ENCODE measurements at places on chromosomes 1 and 21.
A peak's percentile ranks its signal among the peaks of the same experiment; 100 is the strongest.

- no peak for DNase-seq
Measured at GRCh38 chr1:228374711-228375577, 31.7 kb downstream of the TRIM11 start.

DNA sequence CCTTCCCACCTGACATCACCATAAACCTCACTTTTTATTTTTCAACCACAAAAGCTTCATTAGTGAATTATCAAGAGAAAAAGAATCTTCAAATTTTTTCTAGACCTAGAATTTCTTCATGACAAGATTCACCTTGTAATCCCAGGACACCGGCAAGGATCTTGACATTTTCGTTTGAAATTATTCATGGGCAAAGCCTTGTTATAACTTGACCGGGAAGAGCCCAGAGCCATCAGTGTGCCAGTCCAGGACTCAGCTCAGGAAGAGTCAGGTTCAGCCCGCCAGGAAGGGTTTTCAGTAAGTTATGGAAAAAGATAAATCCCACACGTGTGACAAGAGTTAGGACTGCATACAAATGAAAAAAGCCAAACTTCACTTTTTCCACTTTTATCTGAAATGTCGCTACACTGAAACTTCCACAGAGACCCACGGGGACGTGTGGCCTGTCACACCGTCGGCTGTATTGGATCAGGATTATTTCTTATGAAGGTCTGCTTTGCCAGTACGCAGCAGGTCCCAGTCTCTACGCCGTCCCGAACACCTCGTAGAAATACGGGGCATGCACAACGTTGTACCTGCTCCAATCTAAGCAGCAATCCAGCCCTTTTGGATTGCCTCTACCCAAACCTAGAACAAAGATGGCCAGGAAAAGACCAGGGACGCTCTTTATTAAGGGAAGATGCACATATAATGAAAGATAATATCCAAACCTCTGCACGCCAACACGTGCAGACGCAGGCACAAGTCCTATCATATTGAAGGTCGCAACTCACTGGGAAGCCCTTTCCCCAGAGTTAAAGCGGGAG lies 916 bp downstream of the F3 start:
- DNase-seq: no peak

GRCh38 chr21:42056996-42057689 lies 14.0 kb upstream of the UMODL1 start:
- DNase-seq: peak; percentile 25

GRCh38 chr1:55329808-55330432 lies 114.8 kb upstream of the USP24 start:
- no peak for DNase-seq

DNA sequence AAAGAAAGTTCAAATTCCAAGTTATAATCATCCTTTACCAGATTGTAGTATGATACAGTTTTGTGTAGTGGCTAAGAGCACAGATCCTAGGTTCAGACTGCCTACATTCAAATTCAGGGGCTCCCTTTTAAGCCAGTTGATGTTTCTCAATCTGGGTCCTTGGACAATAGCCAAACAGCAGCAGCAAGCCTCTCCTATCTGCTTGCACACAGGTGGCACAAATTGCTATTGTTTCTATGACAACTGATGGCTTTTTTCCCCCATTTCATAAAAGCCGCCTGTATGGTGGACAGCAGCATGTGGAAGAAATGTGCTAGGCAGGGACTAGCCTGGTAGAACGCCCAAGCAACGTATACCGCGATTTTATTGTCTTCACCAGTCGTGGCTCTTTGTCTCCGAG lies 76.5 kb downstream of the S1PR1 start:
- DNase-seq: no peak

DNA sequence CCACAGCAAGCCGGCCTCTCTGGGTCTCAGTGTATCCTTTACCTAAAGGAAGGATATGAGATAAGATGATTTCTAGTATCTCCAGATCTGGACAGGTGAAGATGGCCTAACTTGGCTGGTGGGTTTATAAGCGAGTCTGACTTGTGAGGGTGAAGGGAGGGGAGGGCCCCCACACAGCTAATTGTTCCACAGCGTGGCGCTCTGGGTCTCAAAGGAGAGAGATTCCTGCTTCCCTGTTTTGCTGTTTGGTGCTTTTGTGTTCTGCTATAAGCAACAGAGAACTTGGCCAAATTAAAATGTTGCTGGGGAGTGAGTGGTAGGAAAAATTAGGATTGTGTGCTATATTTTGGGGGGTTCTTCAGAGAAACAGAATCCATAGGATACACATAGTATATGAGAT lies 28.9 kb upstream of the NLRP3 start:
- DNase-seq: no peak

- no peak for DNase-seq
Measured at GRCh38 chr1:51926171-51926812, 47.8 kb upstream of the NRDC start.

- DNase-seq: no peak
Measured at GRCh38 chr1:11704194-11704529, 12.7 kb downstream of the DRAXIN start.

GRCh38 chr1:181010789-181011188 lies 11.9 kb downstream of the STX6 start:
- DNase-seq: no peak

- DNase-seq: peak; percentile 9
Measured at GRCh38 chr1:178189814-178190213, 95.9 kb downstream of the RASAL2 start.

DNA sequence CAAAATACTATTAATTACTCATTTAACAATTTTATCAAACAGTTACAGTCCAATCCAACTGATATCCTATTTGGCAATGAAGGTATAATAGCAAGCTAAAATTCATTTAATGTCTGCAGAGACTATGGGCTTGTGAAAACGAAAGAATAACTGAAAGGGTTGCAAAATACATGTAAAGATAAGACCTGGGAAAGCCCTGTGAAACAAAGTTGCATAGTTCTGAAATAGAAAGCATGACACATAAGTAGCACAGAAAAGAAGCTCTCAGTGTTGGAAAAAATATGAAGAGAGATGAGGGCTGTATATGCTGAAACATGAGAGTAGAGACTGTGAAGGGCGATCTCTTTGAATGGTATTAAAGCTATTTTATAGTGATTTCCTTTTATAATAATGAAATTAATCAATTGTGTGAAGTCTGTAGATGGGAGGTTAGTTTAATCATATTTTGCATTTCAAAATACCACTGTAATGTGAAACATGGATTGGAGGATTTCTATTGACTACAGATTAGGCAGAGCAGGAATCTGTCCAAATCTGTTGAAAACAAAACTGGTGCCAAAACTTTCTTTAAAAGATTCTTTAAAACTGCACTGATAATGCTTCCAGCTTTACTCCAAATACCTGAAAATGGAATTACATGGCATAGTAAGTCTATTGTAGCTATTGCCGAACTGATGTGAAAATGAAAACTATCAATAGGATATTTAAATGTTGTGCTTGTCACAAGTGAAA lies 1518.9 kb upstream of the B3GALT2 start:
- no peak for DNase-seq

DNA sequence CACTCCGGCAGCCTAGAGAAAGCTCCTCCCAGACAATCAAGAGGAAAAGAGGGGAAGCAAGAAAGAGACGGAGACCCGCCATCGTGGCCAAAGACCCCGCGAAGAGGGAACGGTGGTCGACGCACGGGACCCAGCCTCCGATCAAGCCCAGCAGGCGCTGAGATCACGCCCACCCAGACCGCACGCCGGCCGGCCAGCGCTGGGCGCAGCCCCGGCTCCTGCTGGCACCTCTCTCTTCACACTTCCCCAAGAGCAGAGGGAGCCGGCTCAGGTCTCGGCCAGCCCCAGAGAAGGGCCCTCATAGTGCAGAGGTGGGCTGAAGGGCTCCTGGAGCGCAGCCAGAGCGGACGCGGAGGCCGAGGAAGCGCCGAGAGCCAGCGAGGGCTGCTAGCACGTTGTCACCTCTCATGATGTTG lies 918.4 kb upstream of the ADAMTS5 start:
- DNase-seq: no peak

- no peak for DNase-seq
Measured at GRCh38 chr21:34221331-34222030, 142.3 kb upstream of the KCNE2 start.

- no peak for DNase-seq
Measured at GRCh38 chr21:45975020-45975666, 6.4 kb upstream of the COL6A1 start.

- no peak for DNase-seq
Measured at GRCh38 chr1:22001409-22001808, at the start of gene CELA3A. Gene CELA3A (plus strand): TSS chr1:22001657. CDS start chr1:22001675, 18 bp downstream.

GRCh38 chr1:86423873-86424272 lies at the start of gene CLCA2:
Gene CLCA2 (plus strand): TSS chr1:86424171. CDS start chr1:86424248, 77 bp downstream.
- no peak for DNase-seq

DNA sequence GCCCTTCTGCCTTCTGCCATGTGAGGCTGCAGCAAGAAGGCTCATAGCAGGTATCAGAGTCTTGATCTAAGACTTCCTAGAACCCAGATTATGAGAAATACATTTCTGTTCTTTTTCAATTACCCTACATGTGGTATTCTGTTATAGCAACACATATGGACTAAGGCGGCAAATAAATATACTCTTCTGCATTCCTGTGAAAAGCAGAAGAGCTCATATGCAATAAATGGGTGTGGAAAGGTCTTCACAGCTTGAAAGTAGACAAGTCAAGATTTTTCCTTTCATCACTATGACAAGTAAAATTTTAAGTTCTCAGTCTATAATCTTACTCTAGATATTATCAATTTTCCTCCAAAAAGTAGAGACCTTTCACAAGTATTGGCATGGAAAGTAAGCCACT lies 36.6 kb downstream of the TNFSF18 start:
- DNase-seq: no peak

GRCh38 chr1:58901008-58901407 lies 117.2 kb upstream of the JUN start:
- DNase-seq: no peak

- DNase-seq: no peak
Measured at GRCh38 chr1:148309940-148310500, 157.9 kb upstream of the NBPF11 start.

DNA sequence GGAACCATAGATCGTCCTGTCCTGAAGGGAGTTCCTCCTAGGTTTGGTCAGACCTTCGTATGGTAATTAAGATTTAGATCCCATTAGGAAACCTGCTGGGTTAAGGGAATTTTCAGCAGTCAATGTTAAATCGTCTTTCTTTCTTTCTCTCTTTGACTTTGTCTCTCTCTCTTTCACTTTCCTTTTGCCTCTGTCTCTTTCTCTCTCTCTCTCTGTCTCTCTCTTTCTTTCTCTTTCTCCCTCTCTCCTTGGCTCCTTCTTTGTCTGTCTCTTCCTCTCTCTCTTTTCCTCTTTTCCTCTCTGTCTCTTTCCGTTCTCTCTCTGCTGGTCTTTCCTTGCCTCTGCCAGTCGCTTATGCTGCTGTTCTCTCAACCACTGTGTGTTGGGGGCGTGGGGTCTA lies 8.7 kb downstream of the OR2W3 start:
- no peak for DNase-seq

DNA sequence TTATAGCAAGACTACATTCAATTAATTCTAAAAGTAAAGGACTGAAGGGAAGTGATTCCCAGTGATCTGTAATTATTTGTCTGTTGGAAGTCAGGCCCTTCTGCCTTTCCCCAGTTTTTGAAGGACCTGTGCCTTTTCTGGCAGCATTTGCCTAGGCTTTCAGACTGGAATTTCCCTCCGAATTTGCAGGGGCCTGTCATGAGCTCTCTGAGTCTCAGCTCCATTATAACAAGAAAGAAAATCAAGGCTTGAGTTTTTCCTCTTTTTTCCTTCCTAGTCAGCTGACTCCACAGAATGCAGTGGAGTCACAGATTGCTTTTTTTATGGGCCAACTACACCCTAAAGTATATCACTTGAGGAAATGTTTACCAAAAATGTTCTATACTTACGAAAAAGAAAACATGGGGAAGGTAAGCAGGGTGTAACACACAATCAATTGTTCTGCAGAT lies 1.1 kb downstream of the NR5A2 start:
- DNase-seq: no peak

DNA sequence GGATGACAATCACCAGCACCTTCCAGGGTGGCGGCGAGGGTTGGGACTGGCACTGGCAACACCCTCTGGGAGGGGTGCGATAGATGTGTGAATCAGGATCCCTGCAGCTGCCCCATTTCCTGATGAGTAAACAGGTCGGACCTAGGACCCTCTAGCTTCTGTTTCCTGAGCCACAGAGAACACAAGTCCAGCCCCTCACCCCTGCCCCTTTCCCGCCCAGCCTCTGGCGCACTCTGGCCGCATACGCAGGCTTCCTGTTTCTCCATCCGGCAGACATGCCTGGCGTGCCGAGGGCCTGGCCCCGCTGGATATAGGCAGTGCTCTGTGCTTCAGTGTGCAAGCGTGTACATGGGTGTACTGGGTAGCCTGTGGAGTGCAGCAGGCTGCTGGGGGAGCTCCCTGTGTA lies 4.6 kb downstream of the PEAR1 start:
- no peak for DNase-seq

- DNase-seq: no peak
Measured at GRCh38 chr1:168688644-168689326, 40.2 kb downstream of the DPT start.

- DNase-seq: no peak
Measured at GRCh38 chr1:26578167-26578566, 48.6 kb downstream of the RPS6KA1 start.

DNA sequence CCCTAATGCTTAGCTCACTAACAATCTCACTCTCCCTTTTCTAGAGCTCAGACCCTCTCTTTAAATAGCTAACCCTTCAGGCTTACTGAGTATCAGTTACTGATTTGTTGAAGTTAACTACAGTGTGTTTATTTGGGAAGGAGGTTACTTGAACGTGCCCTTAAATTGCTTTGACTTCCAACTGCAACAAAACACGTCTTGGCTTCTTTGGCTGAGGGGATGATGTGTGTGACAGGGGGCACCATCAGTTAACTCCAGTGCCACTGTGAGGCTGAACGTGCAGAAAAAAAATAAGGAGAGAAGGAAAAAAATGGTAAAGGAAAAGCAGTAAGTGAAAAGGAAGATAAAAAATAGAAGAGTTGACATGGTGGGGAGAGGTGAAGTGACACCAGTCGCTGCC lies 75.1 kb upstream of the NRIP1 start:
- no peak for DNase-seq

DNA sequence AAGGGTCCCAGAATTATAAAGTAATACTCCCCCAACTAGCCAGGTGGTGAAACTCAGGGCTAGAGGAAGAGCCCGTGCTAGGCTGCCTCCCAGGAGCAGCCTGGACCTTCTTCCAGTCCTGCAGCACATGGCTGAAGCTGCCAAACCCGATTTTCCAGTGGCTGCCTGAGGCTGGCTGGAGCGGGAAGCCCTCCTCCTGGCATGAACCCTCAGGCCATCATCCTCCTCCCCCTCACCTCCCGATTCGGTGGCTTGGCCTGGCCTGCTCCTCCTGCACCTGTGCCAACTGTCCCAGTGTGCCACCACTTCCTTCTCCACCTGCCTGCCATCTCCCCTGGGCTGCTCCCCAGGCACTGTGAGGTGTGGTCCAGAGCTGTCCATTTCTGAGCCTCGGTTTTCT lies 3.0 kb upstream of the TSPAN1 start:
- DNase-seq: no peak

GRCh38 chr1:49337251-49337650 lies 560.6 kb upstream of the BEND5 start:
- DNase-seq: no peak

DNA sequence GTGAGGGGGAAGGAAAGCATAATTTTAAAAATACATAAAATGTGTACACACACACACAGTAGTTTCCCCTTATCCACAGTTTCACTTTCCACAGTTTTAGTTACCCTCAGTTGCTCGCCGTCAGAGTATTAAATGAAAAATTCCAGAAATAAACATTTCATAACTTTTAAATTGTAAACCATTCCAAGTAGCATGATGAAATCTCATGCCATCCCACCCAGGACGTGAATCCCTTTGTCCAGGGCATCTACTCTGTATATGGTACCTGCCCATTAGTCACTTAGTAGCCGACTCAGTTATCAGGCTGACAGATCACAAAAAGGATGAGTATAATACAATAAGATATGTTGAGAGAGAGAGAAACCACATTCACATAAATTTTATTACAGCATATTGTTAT lies 36.2 kb downstream of the EPS15 start:
- DNase-seq: no peak
